ENCODE measurements at places on chromosomes 7 and 10.

DNA sequence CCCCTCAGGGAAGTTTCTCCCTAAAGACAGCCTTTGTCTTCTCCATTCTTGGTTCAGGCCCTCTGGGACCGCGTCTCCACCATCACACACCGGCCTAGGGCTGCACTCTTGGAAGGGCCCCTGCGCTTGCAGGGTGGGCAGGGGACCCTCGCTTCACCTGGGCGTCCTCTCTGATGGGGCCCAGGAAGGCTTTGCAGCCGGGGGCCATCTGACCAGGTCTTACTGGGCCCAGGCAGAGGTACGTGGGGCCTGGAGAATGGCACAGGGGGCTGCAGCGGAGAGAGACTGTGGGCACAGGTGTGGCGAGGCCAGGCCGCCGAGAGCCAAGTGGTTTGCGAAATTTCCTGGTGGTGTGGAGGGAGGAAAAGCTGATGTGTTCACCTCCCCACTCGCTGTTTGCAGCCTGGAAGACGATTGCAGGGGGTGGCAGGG is 44.4 kb downstream of the ALOX5 start:
- DNase-seq: no peak

- DNase-seq: no peak
Observed at GRCh38 chr10:93198401-93199131, 124.9 kb downstream of the CYP26A1 start.

GRCh38 chr10:126421756-126422256 is 33.5 kb upstream of the ADAM12 start:
- DNase-seq: no peak

DNA sequence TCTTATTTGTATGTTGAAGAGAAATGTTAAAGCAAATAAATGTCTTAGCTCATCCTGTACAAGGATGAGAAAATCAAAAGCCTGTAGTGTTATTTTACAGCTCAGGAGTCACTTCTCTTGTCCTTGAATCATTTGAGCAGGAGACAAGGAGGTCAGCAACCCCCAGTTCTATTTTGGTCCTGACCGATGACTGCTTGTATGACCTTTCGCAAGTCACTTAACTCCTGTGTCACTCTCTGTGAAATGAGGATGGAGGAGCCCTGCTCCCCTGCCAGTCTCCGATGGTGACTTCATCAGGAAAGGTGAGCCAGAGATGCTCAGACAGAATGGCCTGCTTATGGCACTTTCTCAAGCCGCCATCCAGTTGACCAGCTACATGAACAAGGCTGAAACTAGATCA is 101.0 kb downstream of the CELF2 start:
- DNase-seq: no peak

Measured in stimulated activated CD8-positive, alpha-beta memory T cell treated with anti-CD3 and anti-CD28 coated beads, Interleukin-15, amount 100 ng/mL, for 48 hours (primary cell).